Dorsolateral prefrontal cortex (tissue), 122 donors: ENCODE measurements at places on chromosomes 1 and 21.

GRCh38 chr1:60430375-60430774 lies 356.8 kb upstream of the C1orf87 start:
- DNase-seq = no peak

GRCh38 chr1:176450526-176450925 lies 12.4 kb upstream of the PAPPA2 start:
- DNase-seq = no peak

GRCh38 chr1:117698398-117699160 lies 92.7 kb downstream of the TENT5C start:
- DNase-seq = no peak

DNA sequence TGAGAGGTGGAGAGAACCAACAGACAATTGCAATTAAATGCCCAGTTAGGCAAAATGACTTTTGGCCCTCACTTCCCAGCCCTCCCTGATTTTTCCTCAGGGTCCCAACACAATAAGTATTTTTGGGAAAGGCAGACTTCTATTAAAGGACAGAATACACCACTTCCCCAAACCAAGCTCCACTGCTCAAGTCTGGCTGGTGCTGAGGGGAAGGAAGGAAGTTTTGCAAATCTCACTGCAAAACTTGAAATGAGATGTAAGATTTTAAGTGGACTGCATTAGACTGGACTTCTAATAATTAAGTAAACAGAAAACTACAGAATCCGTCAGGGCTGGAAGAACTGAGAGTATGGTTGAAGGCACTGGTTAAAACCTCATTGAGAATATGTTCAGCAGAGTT lies 32.2 kb upstream of the CD1D start:
- DNase-seq = no peak
